ENCODE measurements at places on chromosomes 12 and 14. TPM values are rescaled to one million over a fixed set of nuclear protein-coding genes. Genes with fewer than 3 reads are reported as not detected.

Gene KRT2
- total RNA-seq: not detected

Gene CLEC1B
- total RNA-seq: not detected

Gene FOXN4
- total RNA-seq: not detected

Gene C12orf54
- total RNA-seq: not detected

Gene CIT
- 12.9 TPM for total RNA-seq

Gene PTCSC3
- total RNA-seq: not detected

Gene WDR89
- total RNA-seq: 9.2 TPM

Gene CD69
- total RNA-seq: not detected

Gene RIMBP2
- total RNA-seq: not detected

Gene ABHD12B
- total RNA-seq: not detected

Gene KRT86
- not detected for total RNA-seq

Gene HSPB8
- total RNA-seq: 26.8 TPM

Gene KLRC1
- total RNA-seq: 0.15 TPM

Gene OVCH1
- 0.83 TPM for total RNA-seq

Gene ST8SIA1
- 9.9 TPM for total RNA-seq

Gene GRIP1
- not detected for total RNA-seq

Gene SAV1
- 50.0 TPM for total RNA-seq

Measured in smooth muscle cell of trachea (primary cell).